ENCODE measurements at places on chromosomes 6 and 20.

DNA sequence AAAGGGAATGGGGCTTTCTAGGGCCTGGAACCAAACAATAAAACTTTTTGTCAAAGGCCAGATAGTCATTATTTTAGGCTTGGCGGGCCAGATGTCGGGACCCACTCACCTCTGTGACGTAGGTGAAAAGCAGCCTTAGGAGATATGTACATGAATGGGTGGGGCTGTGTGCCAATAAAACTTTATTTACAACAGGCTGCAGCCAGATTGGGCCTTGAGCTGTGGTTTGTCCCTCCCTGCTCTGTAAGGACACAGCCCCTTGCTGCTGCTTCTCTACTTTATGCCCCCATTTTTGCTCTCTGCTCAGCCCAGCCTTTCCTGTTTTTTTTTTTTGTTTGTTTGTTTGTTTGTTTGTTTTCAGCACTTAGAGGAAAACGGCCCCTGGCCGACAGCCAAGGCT is 32.7 kb downstream of the CDH4 start:
- DNase-seq: no peak

GRCh38 chr6:100506651-100507050 is 41.9 kb upstream of the SIM1 start:
- DNase-seq: no peak

DNA sequence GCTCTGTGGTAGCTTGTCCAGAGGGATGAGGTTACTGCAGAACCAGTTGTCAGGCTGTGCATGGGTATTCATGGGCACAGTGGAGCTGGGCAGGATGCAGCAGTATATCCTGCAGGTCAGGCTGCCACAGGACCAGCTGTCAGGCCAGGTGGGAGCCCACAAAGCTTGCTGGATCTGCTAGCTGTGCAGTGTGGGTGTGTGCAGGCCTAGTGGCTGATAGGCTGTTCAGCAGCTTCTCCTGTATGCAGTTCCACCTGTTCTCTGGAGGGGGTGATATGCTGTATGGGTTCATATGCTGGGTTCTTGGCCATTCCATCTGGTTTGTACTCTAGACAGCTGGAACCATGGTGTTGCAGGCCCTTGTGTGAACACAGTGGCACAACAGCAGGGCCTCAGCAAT is 40.6 kb upstream of the TPD52L1 start:
- no peak for DNase-seq

DNA sequence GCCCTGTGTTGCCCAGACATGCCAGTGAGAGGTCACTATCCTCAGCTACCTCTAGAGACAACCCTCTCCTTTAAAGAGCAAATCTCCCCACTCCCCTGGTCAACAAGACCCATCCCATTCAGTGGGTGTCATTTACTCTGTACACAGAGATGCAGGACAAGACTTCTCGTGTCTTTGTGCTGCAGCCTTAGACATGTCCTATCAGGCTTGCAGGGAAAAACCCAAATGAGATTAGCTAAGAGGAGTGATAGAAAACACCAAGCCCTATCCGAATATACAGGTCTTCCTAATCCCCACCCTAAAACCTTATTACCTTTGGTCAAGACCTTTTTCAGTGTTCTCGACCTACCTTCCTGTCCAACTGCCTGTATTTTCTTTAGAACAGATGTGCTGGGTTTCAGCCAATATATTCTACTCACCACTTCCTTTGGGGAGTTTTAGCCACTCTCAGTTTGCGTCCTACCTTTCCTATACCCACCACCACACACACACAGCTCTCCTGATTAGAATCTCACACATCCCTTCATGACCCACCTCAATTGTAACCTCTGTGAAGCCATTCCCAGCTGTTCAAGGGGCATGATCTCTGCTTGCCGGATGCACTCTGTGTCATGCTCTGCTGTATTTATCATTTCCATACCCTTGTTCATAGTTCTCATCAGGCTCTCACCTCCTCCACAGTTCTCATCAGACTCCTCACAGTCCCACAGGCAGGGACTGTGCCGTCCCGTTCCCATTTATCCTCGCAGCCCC is 39.7 kb downstream of the TRAM2 start:
- no peak for DNase-seq

DNA sequence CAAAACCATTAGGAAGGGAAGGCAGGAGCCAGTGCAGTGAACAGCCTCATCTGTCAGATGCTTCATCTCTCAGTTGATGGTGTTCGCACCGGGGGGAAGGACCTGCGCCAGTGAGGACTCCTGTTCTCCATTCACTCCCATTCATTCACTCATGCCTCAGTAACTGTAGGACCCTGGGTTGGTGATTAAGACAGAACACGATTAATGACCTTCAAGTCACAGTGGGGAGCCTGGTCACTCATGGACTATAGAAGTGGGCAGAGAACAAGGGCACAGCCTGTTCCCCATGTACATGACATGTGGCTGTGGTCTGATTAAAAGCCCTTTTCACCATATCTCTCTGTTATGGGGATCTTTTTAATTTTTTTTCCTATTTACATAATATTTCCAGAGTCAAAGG is 113.3 kb downstream of the RPS12 start:
- no peak for DNase-seq

DNA sequence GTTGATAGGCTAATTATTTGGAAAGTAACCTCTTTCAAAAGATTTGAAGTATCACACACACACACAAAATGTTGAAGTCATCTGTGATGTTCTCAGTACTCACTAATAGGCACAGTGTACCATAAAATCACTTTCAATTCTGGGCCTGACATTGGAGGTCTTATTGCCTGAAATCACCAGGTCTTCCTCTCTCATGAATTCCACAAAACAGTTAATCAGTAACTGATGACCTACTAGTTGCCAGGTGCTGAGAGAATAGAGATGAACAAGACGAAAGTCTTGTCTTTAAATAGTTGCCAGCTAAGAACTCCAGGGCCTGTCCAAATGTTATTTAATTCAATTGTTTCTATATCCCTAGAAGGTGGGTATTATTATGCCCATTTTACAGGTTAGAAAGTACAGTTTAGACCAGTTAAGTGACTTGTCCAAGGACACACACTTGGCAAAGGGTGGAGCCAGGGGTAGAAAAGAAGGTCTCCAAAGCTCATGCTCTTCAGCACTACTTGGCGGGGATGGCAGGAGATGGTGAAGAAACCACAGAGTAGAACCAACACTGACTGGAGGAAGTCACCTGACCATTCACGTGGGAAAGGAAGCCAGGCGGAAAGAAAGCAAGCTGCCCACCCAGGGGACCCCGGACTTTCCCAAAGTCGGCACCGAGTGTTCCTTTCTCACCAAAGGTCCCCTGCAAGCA is 116.4 kb downstream of the KIF6 start:
- DNase-seq: no peak

- no peak for DNase-seq
Measured at GRCh38 chr20:50169329-50169823, 15.9 kb upstream of the PEDS1 start.

GRCh38 chr6:4723383-4723782 is 52.8 kb upstream of the CDYL start:
- DNase-seq: no peak

Data from CMK (cell line).